Osteocyte (in vitro differentiated cells): ENCODE measurements at places on chromosomes 2 and 18. TPM values are rescaled to one million over a fixed set of nuclear protein-coding genes. Genes with fewer than 3 reads are reported as not detected.

DNA sequence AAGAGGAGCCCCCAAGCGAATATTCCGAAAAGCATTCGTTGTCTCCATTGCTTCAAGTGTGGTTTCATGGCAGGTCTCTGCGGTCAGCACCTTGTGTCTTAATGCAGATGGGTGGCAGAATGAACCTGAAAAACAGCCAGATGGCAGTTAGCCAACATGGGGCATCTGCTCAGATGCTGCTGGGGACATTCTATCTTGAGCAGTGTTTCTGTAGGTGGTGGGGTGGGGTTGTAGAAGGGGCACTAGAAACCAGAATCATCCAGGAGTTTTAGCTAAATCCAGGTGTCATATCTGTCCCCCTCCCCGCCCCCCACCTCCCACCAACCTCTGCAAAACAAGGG, 42.1 kb downstream of the ST6GAL2 start:
- no peak for DNase-seq

GRCh38 chr2:182058056-182058455, 72.4 kb downstream of the PPP1R1C start:
- DNase-seq = no peak

DNA sequence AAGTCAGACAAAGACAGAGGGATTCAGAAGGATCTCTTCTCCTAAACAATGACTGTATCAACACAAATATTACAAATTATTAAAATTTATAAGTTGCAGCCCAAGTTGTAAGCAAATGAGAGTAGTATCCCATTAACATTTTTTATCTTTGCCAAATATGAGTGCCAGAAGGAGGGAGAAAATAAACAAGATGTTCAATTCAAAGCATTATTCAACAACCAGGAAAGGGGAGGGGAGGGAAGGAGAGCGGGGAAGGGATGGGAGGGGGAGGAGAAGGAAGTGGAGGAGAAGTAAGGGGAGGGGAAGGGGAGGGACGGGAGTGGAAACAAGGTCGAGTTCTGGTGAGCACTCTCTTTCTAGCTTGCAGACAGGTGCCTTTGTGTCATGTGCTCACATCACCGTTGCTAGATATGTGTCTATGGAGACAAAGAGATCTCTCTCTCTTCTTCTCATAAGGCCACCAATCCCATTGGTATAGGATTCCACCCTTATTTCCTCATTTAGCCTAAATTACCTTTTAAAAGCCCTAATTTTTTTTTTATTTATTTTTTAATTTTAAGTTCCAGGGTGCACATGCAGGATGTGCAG, 679.6 kb upstream of the CHAC2 start:
- DNase-seq = no peak

DNA sequence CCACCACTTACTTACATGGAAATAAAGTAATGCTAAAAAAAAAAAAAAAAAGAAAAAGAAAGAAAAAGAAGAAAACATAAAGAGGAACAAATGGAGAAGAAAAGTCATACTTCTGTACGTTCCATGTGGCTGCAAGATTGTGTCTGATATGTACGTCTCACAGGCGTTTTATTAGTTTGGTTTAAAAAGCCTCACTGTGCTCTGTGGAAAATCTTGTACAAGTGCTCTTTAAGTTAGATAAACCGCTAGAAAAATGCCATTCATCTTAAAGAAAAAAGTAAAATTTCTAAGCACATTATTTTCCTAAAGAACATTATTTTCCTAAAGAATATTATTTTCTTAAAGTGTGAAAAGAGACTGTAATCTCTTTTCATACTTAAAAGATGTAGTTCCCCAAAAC, 165.1 kb downstream of the ZNF521 start:
- no peak for DNase-seq

DNA sequence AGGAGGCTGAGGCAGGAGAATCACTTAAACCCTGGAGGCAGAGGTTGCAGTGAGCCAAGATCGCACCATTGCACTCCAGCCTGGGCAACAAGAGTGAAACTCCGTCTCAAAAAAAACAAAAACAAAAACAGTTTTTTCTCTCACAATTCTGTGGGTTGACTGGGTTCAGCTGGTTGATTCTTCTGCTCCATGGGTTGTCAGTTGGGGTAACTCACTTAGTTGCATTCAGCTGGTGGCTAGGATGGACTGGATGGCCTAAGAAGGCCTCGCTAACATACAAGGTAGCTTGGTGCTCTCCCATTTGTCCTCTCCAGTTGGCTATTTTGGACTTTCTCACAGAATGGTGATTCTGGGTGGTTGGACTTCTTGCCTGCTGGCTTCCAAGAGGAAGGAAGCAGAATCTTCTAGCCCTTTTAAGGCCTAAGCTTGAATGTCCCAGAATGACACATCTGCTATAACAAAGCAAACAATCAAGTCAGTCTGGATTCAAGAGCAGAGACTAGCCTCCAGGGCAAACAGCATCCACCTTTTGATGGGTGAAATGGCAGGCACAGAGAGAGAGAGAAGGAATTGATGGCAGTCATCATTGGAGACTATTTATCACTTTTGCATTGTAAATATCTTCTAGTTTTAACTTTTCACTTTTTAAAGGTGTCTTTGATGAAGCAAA, 17.9 kb downstream of the LAMA3 start:
- DNase-seq = no peak

DNA sequence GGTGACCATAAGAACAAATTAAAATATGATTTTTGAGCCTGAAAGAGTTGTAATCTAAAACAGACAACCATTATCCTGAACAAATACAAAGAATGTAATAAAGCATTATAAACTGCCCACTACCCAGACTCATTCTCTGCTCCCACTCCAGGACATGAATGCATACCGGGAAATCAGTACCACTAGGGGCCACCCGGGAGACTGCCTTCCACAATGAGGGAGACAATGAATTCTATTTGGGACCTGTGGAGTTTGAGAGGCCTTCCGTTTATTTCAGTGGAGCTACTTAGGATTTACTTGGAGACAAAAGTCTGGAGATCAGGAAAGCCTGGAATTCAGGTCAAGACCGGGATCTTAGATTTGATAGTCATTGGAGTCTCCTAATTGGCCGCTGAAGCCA, 50.0 kb downstream of the NAB1 start:
- DNase-seq = no peak

DNA sequence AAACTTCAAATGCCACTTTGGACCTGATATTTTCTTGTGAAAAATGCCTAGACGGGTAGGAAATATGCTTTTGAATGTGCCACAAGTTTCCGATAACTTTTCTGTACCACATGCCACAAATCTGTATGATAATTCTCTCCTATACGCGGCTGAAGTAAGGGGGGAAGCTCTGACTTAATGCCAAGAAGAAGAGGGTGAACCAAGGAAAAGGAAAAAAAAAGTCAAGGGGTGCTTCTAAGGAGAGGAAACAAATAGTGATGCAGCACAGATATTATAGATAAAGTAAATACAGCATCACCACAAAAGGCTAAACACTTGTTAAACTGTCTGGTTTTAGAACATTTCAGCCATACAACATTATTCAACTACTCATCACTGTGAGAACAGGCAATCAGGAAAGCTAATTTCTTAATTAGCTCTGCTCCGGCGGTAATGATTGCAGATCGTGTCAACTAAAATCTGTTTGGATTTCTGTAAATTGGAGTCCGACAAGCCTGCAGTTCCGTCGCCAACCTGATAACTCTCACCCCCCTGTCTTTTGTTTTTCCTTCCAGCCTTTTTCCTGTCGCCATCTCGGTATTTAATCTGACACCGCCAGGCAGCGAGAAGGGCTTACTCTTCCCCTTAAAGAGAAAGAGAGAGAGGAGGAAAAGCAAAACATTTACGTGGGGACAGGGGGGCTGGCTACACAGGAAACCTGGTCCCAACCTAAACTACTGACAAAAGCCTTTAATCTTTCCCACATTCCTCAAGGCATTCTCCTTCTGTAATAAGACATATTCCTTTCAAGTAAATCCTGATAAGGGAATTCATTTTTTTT, 67.5 kb downstream of the ZEB2 start:
- no peak for DNase-seq

DNA sequence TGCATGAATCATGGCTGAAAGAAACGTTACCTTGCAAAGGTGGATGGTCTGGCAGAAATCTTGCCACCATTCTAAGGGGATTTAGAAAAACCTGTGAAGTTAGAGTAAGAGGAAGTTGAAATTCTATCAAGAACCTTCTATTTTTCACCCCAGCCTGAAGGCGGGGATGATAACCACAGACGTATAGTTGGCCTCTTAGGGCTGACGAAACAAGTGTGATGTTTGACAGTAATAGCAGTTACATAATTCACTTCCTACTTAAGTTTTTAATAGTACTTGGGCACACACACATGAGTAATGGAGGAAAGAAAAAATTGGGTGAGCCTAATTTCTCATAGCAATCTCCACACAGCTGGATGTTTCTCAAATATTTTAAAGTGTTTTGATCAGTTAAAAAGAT, 336.6 kb upstream of the SALL3 start:
- DNase-seq = no peak

GRCh38 chr2:71704131-71704561, 250.8 kb downstream of the DYSF start:
- DNase-seq = no peak

DNA sequence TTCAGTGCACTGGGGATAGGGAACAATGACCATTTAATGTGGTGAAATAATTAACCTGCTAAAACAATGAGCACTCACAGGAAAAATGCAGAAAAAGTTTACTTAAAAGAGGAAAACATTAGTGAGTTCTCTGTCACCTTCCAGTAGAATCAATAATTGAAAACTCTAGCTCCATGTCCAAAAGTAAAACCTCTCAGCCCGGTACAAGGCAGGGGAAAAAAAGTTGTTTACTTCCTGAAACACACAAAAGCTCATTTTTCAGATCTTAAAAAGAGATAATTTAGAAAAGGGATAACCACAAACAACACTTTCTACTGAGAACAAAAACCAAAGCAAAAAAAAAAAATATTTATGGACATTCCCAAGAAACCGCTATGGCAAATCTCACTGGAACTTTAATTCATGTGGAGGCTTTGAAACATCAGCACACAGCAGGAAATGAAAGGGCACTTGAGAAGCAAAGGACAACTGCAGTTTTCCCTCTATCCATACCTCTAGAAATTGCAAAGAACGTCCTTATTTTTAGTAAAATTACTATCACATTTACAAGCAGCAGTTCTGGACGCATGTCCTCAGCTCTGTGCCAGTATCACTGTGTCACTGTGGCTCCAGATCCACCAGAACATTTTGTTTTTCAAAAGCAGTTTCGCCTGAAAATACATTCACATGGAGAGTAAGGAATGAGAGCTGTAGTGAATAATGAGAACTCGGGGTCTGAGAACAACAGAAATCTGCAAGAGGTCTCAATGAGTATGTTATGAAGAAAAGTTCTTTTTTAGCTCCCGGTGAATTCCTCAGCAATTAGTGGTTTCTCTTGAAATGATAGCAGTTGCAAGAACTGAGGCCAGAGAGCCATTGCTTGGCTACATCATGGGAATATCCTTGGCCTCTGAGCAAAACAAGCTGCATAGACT, 44.7 kb upstream of the DNAH7 start:
- DNase-seq = no peak

GRCh38 chr18:2139691-2140090, 431.6 kb downstream of the METTL4 start:
- no peak for DNase-seq

- no peak for DNase-seq
Observed at GRCh38 chr2:173652767-173653431, 298.2 kb downstream of the CDCA7 start.

Gene OR6B2
- total RNA-seq = not detected in 2 replicates

Gene SGPP2
- total RNA-seq = not detected in 2 replicates

Gene DUSP2
- 0.68 and 0.78 TPM in 2 replicates for total RNA-seq

Gene HOXD1
- total RNA-seq = not detected in 2 replicates

Gene CYP26B1
- total RNA-seq = 0.89 and 1.3 TPM in 2 replicates

Gene SMAD7
- 53.6 and 55.8 TPM in 2 replicates for total RNA-seq

Gene ZNF514
- total RNA-seq = 14.3 and 19.0 TPM in 2 replicates

Gene TMEM37
- total RNA-seq = 0.21 and 0.40 TPM in 2 replicates
